ENCODE measurements at places on chromosomes 6 and 20. TPM values are rescaled to one million over a fixed set of nuclear protein-coding genes. Genes with fewer than 3 reads are reported as not detected.

DNA sequence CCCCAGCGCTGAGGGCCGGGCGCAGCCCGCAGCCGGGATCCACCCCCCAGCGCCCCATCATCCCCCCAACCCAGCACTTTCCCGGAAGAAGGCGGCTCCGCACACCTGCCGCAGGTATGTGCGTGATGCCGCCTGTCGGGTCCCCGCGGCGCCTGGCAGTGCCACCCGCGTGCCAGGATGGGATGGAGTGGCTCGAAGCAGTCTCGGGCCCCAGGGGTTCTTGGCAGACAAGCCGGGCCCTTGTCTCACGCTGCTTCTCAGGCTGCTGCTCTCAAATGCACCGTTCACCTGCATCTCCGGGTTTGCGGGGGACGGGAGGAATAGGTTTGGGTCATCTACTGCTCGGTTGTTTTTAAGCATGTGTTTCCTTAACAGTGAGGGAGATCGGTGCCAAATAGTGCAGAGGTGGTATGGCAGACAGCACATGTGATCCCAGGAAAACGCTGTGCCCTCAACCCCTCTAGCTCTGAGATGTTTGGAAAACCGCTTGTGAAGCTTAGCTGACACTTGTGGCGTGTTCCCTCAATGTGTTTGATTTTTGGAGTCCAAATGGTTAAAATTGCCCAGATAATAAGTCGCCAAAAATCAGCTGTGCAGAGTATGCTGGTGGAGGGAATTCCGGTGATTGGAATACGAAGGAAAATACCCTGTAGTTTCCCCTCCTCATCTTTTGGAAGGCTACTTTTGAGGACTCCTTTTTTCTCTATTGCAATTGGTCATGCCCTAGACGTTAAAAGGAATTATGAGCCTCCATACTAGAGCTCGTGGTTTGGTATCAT is 926 bp downstream of the MYLIP start:
- peaks cover 15% of the 10 kb centered on the region for H3K36me3 ChIP-seq
- peak; percentile 72 for DNase-seq
- peak overlapping the region; percentile 96 for H3K27ac ChIP-seq
- peaks cover 2% of the 10 kb centered on the region for H3K27me3 ChIP-seq

GRCh38 chr6:27414300-27414699 is 25.7 kb downstream of the ZNF391 start:
- no peaks in the 10 kb centered on the region for H3K4me1 ChIP-seq
- H3K4me3 ChIP-seq: no peak overlapping the region
- DNase-seq: no peak
- no peaks in the 10 kb centered on the region for H3K27me3 ChIP-seq
- H3K36me3 ChIP-seq: no peaks in the 10 kb centered on the region
- H3K27ac ChIP-seq: no peak overlapping the region

DNA sequence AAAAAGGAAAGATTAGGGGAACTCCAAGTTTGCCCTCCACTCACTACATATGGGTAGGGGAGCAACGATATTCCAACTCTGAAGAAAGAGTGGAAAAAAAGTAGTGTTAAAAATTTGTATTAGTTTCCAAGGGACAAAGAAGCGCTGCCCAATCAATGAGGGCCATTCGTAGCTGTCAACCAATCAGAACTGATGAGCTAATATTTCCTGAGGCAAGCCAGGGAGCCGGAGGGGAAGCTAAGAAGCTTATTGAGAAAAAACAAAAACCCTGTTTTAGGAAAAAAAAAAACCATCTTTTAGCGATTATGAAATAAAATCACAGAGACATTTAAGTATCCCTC is 59.5 kb downstream of the TRIM38 start:
- H3K36me3 ChIP-seq: no peaks in the 10 kb centered on the region
- H3K27me3 ChIP-seq: no peaks in the 10 kb centered on the region
- DNase-seq: peak; percentile 98
- H3K4me3 ChIP-seq: peak overlapping the region; percentile 60
- peaks cover 31% of the 10 kb centered on the region for H3K4me1 ChIP-seq
- H3K27ac ChIP-seq: peak overlapping the region; percentile 100

GRCh38 chr6:170007468-170008293 is 256.3 kb downstream of the ERMARD start:
- no peak for DNase-seq
- H3K27me3 ChIP-seq: peaks cover 6% of the 10 kb centered on the region
- H3K4me3 ChIP-seq: no peak overlapping the region
- no peaks in the 10 kb centered on the region for H3K36me3 ChIP-seq

DNA sequence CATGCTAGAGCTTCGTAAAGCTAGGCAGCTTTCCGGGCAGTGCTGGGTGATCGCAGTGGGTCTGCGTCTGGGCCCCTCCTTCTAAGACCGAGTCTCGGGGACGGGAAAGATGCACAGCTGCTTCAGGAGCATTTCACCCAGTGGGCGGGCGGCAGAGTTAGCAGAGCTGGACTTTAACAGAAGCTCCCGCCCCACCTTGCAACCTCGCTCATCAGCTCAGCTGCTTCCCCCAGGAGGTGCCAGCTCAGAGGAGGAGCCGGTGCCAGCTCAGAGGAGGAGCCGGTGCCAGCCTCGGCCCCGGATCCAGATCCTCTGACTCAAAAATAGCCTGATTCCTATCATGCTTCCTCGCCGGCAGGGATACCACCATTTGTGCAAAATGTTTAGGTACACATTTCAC is 94.5 kb upstream of the RPS6KA2 start:
- DNase-seq: no peak
- H3K27me3 ChIP-seq: no peaks in the 10 kb centered on the region
- H3K4me3 ChIP-seq: no peak overlapping the region
- no peak overlapping the region for H3K27ac ChIP-seq
- no peaks in the 10 kb centered on the region for H3K4me1 ChIP-seq

DNA sequence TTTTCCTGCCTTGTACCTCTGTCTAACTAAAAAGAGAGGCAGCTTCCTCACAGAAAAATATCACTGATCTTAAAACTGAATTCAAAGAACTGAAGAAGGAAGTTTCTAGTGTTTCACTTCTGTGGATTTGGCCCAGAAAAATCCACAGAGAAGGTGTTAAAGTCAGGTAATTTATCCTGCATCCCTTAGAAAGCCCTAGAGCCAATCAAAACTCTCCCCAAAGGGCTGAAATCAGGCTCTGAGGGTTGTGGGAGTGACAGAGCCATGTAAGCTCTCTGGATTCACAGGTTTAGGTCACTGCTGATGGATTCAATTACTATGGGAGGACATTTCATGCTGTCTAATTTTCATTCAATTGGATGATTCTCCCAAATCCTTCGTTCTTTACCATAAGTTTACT is 152.3 kb downstream of the OR2B2 start:
- DNase-seq: no peak
- peaks cover 13% of the 10 kb centered on the region for H3K27me3 ChIP-seq
- H3K36me3 ChIP-seq: no peaks in the 10 kb centered on the region
- H3K4me1 ChIP-seq: peaks cover 2% of the 10 kb centered on the region
- no peak overlapping the region for H3K27ac ChIP-seq

DNA sequence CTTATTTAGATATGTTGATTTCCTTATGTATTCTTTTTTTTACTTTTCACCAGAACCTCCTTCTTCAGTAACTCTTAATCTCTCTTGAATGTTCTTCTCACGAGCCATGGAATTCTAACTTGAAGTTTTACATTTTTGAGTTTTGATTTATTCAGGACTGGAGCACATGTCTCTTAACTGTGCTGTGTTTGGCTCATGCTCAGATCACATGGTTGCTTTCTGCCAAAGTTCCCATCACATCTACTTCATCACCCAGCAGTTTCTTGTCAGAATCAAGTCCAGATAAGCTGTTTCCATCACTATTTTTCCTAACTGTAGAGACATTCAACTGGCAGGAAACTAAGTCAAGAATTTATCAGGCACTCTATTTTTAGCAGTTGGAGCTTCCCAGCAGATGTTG is 31.7 kb downstream of the SLC35A1 start:
- peak; percentile 15 for DNase-seq
- H3K27me3 ChIP-seq: no peaks in the 10 kb centered on the region
- H3K36me3 ChIP-seq: peaks cover 10% of the 10 kb centered on the region

GRCh38 chr20:9280666-9281065 is 211.8 kb downstream of the PLCB4 start:
- H3K27ac ChIP-seq: peak overlapping the region; percentile 43
- H3K36me3 ChIP-seq: no peaks in the 10 kb centered on the region
- H3K4me1 ChIP-seq: no peaks in the 10 kb centered on the region
- no peak overlapping the region for H3K4me3 ChIP-seq
- peak; percentile 86 for DNase-seq

- no peaks in the 10 kb centered on the region for H3K4me1 ChIP-seq
- H3K27ac ChIP-seq: no peak overlapping the region
- H3K36me3 ChIP-seq: no peaks in the 10 kb centered on the region
- no peaks in the 10 kb centered on the region for H3K27me3 ChIP-seq
- no peak overlapping the region for H3K4me3 ChIP-seq
- DNase-seq: no peak
Observed at GRCh38 chr6:70198785-70199184, 104.1 kb downstream of the COL9A1 start.

- H3K4me1 ChIP-seq: peaks cover 34% of the 10 kb centered on the region
- no peaks in the 10 kb centered on the region for H3K27me3 ChIP-seq
- no peak overlapping the region for H3K4me3 ChIP-seq
- peak overlapping the region; percentile 75 for H3K27ac ChIP-seq
Observed at GRCh38 chr6:111750753-111751673, 122.2 kb downstream of the FYN start.

DNA sequence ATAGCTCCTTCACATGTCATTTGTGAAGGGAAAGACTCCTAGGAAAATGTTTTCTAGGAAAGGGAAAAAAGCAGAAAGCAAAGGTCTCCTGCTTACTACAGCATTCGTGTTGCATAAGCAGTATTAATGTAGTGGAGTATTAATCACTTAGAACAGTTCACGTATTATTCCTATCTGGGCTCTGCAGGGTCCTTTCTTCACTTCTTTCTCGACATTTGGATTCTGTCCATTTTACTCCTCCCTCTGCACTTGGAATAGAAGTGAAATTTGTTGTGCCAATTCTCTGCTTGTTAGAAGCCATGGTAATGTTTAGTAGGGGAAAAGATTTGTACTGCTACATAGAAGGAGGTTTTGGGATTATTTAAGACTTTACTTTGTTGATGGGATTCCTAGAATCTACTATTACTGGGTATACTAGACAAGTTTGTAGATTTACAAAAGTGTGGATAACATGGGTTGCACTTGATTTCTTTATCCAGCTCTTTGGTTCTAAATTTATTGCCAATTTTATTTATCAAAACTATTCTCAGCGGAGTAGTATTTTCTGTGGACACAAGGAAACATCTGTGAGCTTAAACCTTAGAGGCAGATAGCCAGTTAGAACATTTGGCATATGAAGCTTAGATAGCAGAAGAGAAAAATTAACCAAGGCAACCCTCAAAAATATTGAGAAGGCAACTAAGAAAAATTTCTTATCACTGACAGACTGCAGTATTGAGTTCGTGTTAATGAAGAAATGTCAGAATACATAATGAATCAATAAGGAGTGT is 108.4 kb upstream of the ESR1 start:
- H3K27me3 ChIP-seq: no peaks in the 10 kb centered on the region
- peak; percentile 57 for DNase-seq
- H3K4me1 ChIP-seq: peaks cover 2% of the 10 kb centered on the region
- H3K27ac ChIP-seq: no peak overlapping the region
- H3K36me3 ChIP-seq: no peaks in the 10 kb centered on the region
- H3K4me3 ChIP-seq: no peak overlapping the region

Gene SLC22A16
- 0.22 TPM for total RNA-seq

Measured in muscle of leg (tissue), 16 donors.